ENCODE measurements at places on chromosomes 6 and 20.

DNA sequence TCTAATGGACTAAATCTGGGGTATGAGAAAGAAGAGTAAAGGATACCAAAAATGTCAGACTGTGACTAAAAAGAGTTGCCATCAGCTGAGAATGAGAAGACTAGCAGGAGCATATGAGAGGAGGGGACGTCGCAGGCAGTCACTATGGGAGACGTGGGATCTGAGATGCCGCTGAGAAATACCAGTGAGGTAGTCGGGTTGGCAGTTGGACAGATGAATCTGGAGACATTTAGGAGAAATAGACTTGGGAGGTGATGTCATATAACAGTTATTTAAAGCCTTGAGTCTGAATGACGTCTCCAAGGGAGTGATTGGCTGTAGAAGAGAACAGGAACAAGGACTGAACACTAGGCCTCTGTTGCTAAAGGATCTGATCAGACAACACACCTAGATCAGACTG lies 51.5 kb upstream of the TRIM26 start:
- no peak for DNase-seq

DNA sequence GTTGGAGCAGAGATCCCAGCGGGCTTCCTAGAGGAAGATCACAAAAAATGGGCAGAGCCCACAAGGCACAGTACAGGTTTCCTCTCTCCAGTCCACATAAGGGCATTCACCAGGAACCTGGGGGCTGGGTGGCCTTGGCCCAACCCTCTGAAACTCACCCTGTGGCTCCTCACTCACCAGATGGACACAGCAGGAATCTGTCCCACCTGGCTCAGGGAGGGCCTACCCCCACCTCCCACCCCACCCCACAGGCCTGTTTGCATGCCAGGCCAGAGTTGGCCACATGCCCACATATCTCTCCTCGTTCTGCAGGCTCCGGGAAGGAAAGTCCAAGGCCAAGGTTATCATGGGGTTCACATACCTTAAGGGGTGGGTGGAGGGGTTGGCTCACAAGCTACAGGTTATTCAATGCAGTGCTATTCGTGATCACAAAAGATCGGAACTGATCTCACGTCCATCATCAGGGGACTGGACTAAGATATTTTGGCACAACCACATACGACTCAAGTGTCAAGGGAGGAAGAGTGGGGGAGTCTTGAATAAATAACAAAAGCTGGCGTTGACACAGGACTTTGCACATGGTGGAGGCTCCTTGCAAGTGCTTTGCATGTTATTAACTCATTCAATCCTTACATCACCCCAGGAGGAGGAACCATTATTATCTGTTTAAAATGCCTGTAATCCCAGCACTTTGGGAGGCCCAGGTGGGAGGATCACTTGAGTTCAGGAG lies 13.0 kb downstream of the RIPOR3 start:
- DNase-seq: no peak

GRCh38 chr6:125014661-125014957 lies 52.4 kb downstream of the RNF217 start:
- no peak for DNase-seq

DNA sequence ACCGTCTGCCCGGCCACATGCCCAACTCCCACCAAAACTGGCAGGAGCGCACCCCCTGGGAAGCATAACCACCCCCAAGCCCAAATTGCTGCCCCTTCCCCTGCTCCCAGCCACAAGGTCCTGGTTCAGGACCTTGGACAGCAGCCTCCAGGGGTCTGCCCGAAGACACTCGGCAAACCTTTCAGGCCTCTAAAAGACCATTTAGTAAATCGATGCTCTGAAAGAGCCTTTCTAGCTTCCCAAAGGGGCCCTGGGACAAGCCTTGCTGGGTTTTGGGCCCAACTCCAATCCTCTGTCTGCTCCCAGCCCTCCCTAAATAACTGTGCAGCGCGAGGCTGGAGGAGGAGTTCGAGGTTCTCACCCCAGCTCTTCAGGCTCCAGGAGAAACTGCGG lies 30.5 kb downstream of the GRM4 start:
- peak; percentile 59 for DNase-seq

- no peak for DNase-seq
These were observed 109.7 kb downstream of the LRFN2 start for GRCh38 chr6:40477246-40478126.

GRCh38 chr6:15254070-15254975 lies 8.5 kb downstream of the JARID2 start:
- DNase-seq: peak; percentile 34

- no peak for DNase-seq
These were observed 1.7 kb downstream of the CNKSR3 start for GRCh38 chr6:154508573-154509375.

DNA sequence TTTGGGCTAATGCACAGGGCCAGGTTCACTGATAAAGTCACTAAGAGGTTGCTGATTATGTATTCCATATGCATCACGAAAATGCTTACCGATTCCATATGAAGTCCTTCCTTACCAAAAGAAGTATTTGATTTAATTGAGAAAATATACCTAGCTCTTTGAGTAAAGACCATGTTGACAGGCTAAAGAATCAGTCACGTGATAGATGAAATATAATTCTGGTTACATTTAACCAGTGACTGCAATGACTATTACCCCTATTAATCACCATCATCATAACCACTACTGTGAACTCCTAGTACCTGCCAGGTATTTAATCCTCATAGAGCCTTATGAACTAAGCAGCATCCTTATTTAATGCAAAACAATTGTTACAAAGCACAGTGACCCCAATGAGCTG lies 110.1 kb downstream of the HIVEP2 start:
- no peak for DNase-seq

- no peak for DNase-seq
These were observed 49.5 kb upstream of the MYLIP start for GRCh38 chr6:16079354-16079753.

DNA sequence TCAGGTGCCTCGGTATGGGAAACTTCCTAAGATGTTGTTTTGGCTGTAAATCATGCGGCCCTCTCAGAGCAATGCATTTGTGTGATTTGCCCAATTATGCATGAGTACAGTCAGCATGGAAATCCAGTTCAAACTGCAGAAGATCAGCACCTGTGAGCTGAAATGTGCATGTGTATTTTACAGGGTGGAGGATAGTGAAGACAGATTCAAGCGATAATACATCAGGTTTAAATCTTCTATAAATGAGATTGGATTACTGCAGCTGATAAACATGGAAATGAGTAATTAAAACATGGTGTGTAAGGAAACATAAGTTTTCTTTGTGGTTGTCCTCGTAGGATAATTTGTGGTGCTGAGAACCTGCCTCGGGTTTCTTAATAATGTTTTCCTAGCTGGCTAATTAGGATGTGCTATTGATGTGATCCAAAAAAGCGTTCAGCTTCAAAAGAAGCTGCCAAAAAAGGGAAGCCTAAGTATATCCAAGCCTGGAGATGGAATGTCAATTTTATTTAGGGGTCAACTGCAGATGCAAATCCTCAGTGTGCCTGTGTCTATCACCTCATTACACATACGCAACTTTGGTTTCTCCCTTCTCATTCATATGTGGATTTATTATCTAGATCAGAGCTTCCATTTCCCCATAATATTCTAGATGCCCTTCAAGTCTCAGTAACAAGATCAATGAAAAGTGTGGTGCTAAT lies 117.1 kb upstream of the CCDC28A start:
- no peak for DNase-seq

- DNase-seq: peak; percentile 13
These were observed 11.7 kb upstream of the SULF2 start for GRCh38 chr20:47796971-47797370.

GRCh38 chr6:159908535-159908934 lies 17.7 kb downstream of the MAS1 start:
- no peak for DNase-seq

- no peak for DNase-seq
These were observed 73.9 kb upstream of the NRSN1 start for GRCh38 chr6:24051942-24052589.

DNA sequence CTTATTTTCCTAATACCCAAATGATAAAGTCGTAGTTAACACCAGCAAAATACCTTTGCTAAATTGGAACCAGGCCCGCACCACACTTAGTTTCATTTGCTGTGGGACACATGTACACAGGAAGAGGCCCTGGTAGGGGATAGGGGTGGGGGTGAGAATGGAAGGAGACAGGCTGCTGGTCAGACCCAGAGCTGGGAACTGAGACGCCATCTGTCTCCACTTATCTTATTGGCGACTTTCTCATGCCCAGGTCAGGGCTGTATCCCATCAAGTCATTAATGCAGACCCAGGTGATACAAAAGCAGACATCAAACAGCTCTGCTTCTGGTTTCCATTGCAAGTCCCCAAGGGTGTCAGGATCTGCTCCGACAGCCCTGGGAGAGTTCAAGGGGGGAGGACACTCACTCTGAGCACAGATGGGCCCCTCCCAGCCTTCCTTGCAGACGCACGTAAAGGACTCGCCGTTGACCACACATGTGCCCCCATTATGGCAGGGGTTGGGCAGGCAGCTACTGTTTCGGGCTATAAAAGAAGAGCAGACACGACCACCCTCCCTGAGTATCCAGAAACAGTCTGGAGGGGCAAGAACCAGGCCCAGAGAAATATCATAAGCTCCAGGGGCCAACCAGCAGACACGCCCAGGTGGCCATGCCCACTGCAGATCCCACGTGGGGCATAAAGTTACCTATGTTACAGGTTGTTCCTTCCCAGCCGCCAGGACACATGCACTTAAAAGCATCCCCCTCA lies 29.2 kb downstream of the JAG1 start:
- no peak for DNase-seq

DNA sequence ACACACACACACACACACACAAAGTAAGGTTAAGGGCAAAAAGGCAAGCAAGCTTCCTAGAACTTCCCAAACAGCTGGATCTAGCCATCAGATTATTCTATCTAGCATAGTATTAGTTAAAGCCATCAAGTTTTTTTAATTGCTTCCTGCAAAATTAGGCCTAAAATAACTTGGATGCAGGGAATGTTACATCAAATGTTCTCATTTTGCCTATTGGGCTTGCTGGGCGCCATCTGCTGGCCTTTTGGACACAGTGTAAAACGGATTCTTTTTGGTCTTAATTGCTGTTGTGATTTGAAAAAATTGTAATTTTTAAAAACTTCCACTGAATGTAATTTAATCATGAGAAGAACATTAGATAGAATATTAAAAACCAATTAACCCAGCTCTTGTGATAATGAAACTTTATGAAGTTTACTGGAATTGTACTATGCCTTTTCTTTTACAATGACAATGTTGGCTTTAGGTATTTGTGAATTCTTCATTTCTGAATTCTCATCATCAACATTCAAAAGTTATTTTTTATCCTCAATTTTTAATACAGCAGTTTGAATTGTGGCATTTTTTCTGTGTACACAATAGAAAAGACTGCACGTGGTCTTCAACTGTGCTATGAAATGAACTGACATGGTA lies 6.8 kb downstream of the MKKS start:
- no peak for DNase-seq

DNA sequence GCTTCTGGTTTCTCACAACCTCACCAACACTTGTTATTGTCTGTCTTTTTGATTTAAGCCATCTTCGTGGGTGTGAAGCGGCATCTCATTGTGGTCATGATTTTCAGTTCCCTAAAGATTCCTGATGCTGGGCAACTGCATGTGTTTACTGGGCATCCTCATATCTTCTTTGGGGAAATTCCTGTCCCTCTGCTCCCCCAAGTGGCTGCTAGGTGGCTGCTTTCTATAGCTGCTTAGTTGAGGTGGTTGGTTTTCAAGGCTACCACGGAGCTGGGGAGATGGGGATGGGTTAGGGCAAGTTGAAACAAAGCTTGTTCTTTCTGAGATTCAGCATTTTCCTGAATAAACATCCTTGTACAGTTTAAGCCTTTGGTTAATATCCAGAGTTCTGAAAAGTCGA lies 403.9 kb upstream of the SULF2 start:
- no peak for DNase-seq

- no peak for DNase-seq
These were observed 14.1 kb upstream of the CD24 start for GRCh38 chr6:106988664-106989063.

GRCh38 chr6:43242908-43243663 lies at the start of gene TTBK1:
Gene TTBK1 (plus strand): TSS chr6:43243481. CDS start chr6:43246661, 3,180 bp downstream.
- no peak for DNase-seq

GRCh38 chr6:45795678-45796077 lies 220.0 kb downstream of the CLIC5 start:
- DNase-seq: no peak

DNA sequence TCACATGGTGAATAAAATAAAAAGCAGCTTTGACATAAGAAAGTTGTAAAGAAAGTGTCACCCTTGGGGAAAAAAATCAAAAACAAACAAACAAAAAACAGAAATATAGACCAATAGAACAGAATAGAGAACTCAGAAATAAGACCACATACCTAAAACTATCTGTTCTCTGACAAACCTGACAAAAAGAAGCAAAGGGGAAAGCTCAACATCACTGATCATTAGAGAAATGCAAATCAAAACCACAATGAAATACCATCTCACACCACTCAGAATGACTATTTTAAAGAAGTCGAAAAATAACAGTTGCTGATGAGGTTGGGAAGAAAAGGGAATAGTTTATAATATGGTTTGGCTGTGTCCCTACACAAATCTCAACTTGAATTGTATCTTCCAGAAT lies 159.1 kb downstream of the TINAG start:
- DNase-seq: no peak

DNA sequence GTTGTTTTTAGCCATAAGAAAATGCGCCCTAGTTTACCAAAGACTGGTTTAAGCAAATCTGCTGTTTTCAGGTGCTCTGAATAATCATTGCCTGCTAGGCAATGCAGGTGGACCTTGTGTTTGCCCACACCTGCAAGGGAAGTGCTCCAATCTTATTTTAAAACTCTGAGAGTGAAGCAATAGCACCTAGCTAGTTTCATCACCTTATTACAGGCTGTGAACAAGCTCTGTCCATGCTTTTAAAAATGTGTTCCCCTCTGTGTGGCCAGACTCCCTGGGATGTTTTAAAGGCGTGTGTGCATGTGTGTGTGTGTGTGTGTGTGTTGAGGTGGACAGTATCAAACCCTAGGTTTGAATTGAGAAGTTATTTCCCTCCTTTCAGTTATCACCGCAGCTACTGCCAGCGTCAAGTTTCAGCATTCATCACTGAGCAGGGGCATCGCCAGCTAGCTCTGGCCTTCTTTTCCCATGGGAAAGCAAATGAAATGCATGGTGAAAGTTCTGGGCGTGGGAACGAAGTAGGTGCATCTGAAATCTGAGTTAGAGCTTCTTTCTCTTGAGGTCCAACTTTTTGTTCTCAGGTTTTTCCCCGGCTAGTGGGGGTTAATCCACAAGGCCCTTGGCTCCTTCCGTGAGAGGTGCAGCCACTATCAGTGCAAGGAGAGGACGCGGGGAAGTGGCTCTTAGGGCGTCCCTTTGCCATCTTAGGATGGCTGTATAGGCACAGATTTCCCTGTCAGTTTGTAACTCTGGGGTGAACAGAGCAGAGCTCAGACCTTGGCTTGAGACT lies 30.8 kb downstream of the DUSP22 start:
- DNase-seq: no peak

GRCh38 chr20:19275630-19276071 lies 63.2 kb downstream of the SLC24A3 start:
- peak; percentile 59 for DNase-seq

- DNase-seq: no peak
These were observed 458.3 kb upstream of the MAP3K7 start for GRCh38 chr6:91045161-91045560.
